GM23338 (cell line): ENCODE measurements at places on chromosomes 4 and X. TPM values are rescaled to one million over a fixed set of nuclear protein-coding genes. Genes with fewer than 3 reads are reported as not detected.

- no peak for DNase-seq
- H3K27me3 ChIP-seq = no peaks in the 10 kb centered on the region
- no peak overlapping the region for H3K27ac ChIP-seq
- H3K4me3 ChIP-seq = no peak overlapping the region
- H3K36me3 ChIP-seq = no peaks in the 10 kb centered on the region
Measured at GRCh38 chr4:79362626-79363025, 36.8 kb upstream of the NAA11 start.

- no peak overlapping the region for H3K27ac ChIP-seq
- H3K4me1 ChIP-seq = no peaks in the 10 kb centered on the region
- no peaks in the 10 kb centered on the region for H3K27me3 ChIP-seq
Measured at GRCh38 chr4:115688961-115689360, 575.5 kb upstream of the NDST4 start.

DNA sequence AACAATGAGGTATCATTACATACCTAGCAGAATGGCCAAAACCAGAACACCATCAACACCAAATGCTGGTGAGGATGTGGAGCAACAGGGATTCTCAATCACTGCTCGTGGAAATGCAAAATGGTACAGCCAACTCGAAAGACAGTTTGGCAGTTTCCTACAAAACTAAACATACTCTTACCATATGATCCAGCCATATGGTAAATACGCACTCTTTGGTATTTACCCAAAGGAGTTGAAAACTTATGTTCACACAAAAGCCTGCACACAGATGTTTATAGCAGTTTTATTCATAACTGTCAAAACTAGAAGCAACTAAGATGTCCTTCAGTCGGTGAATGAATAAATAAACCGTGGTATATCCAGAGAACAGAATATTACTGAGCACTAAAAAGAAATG lies 7.8 kb downstream of the CASP3 start:
- DNase-seq = no peak
- H3K4me3 ChIP-seq = no peak overlapping the region
- H3K36me3 ChIP-seq = peaks cover 5% of the 10 kb centered on the region; the same call in 1 of the 2 replicates
- H3K4me1 ChIP-seq = peaks cover 31% of the 10 kb centered on the region

DNA sequence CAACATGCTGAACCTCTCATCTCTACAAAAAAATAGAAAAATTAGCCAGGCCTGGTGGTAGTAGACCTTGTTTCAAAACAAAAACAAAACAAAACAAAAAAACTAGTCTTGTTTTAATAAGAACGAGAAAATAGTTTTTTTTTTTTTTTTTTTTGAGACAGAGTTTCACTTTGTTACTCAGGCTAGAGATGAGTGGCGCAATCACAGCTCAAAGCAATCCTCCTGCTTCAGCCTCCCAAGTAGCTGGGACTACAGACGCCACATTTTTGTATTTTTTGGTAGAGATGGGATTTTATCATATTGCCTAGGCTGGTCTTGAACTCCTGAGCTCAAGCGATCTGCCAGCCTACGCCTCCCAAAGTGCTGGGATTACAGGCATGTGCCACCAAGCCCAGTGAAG lies 47.7 kb upstream of the UGDH start:
- H3K4me3 ChIP-seq = no peak overlapping the region
- DNase-seq = no peak
- H3K27ac ChIP-seq = peak overlapping the region; percentile 39; the same call in 1 of the 2 replicates

- H3K27ac ChIP-seq = peak overlapping the region; percentile 62
- H3K4me1 ChIP-seq = peaks cover 22% of the 10 kb centered on the region
- H3K4me3 ChIP-seq = no peak overlapping the region
- H3K27me3 ChIP-seq = no peaks in the 10 kb centered on the region
Measured at GRCh38 chrX:16215660-16216059, 48.4 kb downstream of the MAGEB17 start.

DNA sequence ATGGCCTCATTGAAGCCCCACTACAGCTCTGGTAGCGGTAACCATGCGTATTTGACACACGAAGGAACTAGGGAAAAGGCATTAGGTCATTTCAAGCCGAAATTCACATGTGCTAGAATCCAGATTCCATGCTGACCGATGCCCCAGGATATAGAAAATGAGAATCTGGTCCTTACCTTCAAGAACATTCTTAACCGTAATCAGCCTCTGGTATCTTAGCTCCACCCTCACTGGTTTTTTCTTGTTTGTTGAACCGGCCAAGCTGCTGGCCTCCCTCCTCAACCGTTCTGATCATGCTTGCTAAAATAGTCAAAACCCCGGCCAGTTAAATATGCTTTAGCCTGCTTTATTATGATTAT lies 876 bp downstream of the HPRT1 start:
- H3K27ac ChIP-seq = no peak overlapping the region
- no peaks in the 10 kb centered on the region; the same call in 1 of the 2 replicates for H3K4me1 ChIP-seq
- DNase-seq = peak; percentile 17
- H3K36me3 ChIP-seq = no peaks in the 10 kb centered on the region

DNA sequence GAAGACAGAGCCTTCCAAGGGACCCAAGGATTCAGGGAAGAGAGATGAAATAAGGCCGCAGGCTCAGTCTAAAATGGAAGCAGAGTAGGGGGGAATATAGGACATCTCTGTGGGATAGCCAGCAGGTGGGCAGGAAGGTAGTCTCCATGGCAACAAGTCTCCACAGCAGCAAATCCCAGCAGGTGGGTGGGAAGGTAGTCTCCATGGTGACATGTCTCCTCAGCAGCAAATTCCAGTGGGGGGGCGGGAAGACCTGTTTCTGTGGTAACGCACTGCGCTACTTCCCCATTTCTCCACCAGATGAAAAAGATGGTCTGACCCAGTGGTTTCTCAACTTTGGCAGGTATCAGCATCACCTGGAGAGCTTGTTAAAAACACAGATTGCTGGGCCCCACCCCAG lies 18.3 kb downstream of the NLGN3 start:
- no peaks in the 10 kb centered on the region for H3K27me3 ChIP-seq
- no peak overlapping the region for H3K4me3 ChIP-seq
- 0 out of 2 replicates have a peak overlapping the region, but pooled peaks have one; percentile 55 for H3K27ac ChIP-seq
- H3K36me3 ChIP-seq = no peaks in the 10 kb centered on the region
- no peaks in the 10 kb centered on the region for H3K4me1 ChIP-seq

DNA sequence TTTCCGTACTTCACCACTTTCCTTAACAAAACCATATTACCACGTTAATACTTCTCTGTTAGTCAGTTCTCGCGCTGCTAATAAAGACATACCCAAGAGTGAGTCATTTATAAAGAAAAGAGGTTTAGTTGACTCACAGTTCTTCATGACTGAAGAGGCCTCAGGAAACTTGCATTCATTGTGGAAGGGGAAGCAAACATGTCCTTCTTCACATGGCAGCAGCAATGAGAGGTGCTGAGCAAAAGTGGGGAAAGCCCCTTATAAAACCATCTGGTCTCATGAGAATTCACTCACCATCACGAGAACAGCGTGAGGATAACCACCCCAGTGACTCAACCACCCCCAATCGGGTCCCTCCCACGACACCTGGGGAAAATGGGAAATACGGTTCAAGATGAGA lies 289.8 kb upstream of the CLNK start:
- no peaks in the 10 kb centered on the region for H3K4me1 ChIP-seq
- H3K36me3 ChIP-seq = no peaks in the 10 kb centered on the region
- DNase-seq = no peak
- no peak overlapping the region for H3K27ac ChIP-seq

DNA sequence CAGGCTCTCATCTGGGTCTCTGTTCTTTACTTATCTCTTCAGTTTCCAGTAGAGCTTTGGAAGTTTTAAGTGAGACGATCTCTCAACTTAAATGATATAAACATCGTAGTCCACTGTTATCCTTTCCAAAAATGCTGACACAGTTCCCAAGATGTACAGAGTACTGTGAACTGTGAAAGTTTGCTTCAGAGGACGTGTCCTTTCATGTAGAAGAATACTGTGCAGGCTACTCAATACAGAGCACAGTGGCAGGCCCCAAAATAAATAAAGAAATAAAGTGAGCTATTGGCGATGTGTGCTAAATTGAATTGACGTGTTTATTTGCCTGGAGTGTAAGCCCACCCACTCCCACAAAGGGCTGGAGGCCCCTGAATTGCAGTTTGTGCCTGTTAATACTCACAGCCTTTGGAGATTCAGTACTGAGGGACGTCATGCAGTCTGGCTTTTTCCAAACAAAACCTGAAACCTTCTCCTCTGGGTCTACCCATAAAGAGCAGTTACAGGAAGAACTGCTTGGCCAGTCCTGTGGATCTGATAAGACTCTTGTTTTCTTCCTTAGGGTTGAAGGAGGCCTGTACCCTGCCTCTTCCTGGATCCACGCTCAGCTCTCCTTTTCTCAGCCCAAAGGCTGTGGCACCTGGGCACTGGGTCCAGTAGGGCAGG lies 66.1 kb downstream of the SOWAHB start:
- no peak for DNase-seq
- H3K36me3 ChIP-seq = no peaks in the 10 kb centered on the region
- H3K4me3 ChIP-seq = no peak overlapping the region
- 0 out of 2 replicates have a peak, but pooled peaks cover 11% of the 10 kb centered on the region for H3K4me1 ChIP-seq
- no peaks in the 10 kb centered on the region for H3K27me3 ChIP-seq

DNA sequence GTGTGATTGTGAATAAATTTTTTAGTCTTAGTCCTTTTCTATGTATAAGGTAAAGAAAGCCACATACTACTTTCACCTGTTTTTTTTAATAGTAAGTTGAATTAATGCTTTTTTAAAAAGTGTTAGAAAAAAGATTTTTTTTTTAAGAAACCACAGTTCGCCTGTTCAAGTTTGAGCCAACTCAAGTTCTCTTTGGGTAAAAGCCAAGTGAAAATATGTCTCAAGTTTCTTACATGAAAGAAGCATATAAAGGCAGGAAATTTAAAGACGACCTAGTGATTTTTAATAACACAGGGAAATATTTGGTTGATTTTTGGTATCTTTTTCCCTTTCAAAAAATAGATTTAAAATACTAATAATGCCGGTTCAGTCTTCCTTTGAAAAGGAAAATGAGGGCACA lies 369.9 kb upstream of the NR3C2 start:
- no peaks in the 10 kb centered on the region for H3K36me3 ChIP-seq
- no peaks in the 10 kb centered on the region for H3K4me1 ChIP-seq
- no peak overlapping the region for H3K4me3 ChIP-seq
- no peaks in the 10 kb centered on the region for H3K27me3 ChIP-seq

Gene PGM2
- 30.8 and 36.6 TPM in 2 replicates for total RNA-seq

Gene MID1
- 37.6 and 39.3 TPM in 2 replicates for total RNA-seq

Gene PAGE2B
- total RNA-seq = not detected in 2 replicates
